ENCODE measurements at places on chromosomes 4 and X.

- no peak for DNase-seq
These were observed 5.3 kb upstream of the ADRA2C start for GRCh38 chr4:3760841-3761240.

DNA sequence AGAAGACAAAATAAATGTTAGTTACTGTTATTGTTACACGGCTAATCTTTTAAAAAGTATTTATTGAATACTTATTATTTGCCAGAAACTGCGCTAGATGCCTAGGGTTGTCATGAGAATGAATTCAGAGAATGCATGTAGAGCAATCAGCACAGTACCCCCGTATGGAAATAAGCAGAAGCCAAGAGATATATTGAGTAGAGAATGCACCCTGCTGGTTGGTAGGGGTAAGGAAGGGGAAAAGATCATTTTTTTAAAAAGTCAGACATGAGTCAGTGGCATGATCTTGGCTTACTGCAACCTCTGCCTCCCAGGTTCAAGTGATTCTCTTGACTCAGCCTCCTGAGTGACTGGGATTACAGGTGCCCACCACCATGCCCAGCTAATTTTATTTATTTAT lies 13.1 kb upstream of the DRP2 start:
- no peak for DNase-seq

DNA sequence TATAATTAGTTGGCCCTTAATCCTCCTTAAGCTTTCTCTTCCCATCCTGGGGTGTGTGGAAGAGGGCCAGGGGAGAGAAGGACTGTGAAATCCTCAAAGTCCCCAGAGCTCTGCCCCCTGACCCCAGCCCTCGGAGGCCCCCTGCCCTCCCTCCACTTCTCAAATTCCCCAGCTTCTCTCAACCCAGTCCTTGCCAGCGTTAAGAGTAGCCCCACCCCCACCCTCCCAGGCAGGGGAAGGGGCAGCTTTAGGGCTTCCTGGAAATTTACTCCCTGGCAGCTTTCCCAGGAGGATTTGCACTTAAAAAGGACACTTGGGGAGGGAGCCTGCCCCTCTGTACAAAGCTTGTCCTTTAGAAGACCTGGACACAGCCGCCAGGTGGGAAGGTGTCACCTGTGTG lies 11.8 kb upstream of the CD40LG start:
- no peak for DNase-seq

GRCh38 chrX:115533485-115533884 lies 27.5 kb upstream of the PLS3 start:
- no peak for DNase-seq

DNA sequence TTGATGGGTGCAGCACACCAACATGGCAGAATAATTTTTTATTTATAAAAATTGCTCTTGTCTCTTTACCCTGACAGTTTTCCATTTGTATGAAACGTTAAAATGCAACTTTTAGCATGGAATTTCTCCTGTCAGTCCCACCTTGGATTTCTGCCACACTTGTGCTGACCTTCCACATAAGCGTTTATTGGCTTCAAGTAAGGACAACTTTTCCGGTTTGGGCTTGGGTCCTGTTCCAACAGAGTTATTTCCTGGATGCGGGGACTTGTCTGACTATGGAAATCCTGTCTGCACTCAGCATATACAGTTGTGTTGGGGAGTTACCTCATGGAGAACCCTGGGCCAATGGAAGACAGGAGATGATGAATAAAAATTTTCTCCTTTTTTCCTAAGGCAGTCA lies 294.7 kb downstream of the NAF1 start:
- no peak for DNase-seq

All from vagina (tissue), 2 donors.